ENCODE measurements at places on chromosomes 3 and 15.

- no peak for DNase-seq
These were observed 208.5 kb downstream of the LPP start for GRCh38 chr3:188362405-188362831.

- DNase-seq: no peak
These were observed 2.2 kb downstream of the ZNF592 start for GRCh38 chr15:84750583-84751092.

- peak; percentile 22 for DNase-seq
These were observed 69.7 kb downstream of the USF3 start for GRCh38 chr3:113626503-113627371.

- DNase-seq: no peak
These were observed 93.6 kb upstream of the LPP start for GRCh38 chr3:188060264-188060835.

DNA sequence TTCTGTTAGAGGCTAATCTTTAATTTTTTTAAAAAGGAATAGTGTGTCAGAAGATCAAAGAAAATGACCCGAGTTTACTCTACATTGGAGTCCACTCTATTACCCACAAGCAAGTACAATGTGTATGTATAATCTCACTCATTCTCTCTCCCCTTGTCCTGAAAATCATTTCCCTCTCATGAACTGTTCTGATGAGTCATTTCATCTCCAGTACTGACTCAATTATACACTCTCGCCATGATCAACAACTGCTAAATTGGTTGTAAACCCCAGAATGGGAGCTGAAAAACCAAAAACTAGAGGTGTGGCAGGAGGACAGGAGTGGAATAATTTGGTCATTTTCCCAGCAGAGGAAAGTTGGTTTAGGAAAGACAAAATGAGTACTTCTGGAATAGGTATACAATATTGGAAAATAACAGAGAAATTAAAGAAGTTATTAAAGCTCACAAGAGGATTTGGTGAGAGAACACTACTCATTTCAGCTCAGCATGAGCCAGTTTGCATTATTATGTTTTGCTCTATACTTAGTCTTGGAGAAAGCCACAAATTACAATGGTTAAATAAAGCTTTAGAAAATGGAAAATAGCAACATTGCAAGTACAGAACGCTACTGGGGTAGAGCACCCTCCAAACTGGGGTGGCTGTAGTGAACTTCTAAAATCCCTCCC lies 144.3 kb upstream of the PFN2 start:
- DNase-seq: no peak

DNA sequence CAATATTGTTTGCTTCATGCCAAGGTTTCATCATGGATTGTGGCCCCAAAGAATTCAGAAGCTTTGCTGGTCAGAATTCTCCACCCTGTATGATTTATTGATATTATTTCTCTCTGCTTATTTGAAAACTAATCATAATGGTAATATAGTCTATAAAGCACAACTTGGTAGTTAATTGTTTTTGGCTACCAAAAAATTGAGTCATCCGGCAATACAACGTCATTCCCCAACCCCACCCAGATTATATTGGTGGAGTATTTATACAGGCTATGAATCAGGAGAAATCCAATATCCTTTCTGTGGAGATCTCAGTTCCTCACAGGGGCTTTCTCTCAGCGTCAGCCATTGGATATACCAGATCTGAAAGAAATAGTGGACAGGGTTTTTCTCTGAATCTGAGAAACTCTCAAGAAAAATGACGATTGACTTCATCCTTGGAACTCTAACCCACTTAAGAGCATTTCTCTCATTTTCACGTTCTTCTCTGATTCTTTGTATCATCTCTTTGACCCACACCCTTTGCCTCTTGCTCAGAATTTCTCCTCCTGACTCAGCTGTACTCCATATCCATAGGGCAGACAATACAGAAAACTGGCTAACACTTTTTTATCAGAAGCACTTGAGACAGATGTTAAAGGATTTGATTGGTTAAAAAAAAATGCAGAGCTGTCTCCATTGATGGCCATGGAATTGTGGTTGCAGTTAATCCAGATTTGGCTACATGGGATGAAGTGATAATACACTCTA lies 1055.8 kb upstream of the CADM2 start:
- DNase-seq: no peak

DNA sequence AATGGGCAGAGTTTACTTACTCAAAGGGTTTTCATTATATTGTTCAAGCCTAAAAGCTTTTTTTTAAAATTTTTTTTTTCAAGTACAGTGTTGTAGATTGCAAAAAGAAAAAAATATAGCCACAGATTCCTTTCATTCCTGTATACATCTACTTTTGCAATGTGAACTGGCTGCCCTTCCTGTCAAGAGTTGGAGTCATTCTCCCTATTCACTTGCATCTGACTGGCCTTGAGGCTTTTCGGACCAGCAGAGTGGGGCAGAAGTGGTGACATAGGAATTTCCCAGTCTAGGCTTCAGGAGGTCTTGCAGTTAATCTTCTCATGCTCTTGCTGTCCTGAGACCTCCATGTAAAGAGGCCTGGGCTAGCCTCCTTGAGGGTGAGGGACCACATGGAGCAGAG lies 218.3 kb upstream of the CFAP20DC start:
- no peak for DNase-seq

GRCh38 chr3:16300881-16301359 lies 35.9 kb downstream of the OXNAD1 start:
- DNase-seq: no peak

DNA sequence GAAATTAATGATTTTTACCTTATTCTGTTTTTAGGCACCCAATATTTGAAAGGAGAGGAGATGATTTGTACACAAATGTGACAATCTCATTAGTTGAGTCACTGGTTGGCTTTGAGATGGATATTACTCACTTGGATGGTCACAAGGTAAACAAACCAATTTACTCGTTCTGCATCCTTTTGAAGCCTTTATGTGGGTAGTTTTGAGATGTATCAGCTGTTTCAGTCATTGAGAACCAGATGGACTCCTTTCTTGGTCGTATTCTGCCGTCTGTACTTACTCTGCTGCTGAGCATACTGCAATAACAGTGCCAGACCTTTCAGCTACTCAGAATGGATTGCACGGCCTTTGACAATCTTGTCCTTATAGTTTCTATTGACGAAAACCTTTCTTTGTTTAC lies 13.3 kb downstream of the DNAJB11 start:
- no peak for DNase-seq

GRCh38 chr3:194005930-194006501 lies 129.9 kb upstream of the HES1 start:
- peak; percentile 24 for DNase-seq

DNA sequence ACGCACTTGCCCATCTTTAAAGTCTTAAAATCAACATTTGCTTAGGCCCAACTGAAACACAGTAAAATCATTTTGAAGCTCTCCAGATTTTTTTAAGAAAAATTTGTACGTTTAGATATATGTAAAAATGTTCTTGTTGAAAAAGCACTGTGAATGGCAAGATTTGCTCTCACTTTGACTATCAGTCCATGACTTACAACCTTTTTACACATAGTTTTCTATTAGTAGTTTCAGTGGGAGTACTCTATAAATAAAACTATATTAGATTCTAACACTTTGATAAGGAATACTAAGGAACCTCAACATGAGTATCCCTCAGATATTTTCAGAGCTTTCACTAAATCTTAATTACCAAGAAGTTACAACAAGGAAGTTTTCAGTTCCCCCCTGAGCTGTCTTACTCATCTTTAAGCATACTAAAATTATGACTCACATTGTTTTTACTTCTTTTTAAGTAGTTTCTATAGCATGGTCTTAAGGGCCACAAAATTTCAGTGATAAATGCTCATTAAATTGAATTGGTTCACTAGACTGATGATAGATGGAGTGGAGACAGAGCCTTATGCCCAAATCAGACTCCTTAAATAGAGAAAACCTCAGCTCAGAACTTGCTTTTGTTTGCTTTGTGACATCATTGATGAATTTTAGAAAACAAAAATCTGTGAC lies 31.6 kb upstream of the RAP2B start:
- no peak for DNase-seq

- no peak for DNase-seq
These were observed 608.3 kb downstream of the RBMS3 start for GRCh38 chr3:29889215-29889614.

- DNase-seq: no peak
These were observed 6.6 kb upstream of the TPRG1 start for GRCh38 chr3:189165092-189165612.

DNA sequence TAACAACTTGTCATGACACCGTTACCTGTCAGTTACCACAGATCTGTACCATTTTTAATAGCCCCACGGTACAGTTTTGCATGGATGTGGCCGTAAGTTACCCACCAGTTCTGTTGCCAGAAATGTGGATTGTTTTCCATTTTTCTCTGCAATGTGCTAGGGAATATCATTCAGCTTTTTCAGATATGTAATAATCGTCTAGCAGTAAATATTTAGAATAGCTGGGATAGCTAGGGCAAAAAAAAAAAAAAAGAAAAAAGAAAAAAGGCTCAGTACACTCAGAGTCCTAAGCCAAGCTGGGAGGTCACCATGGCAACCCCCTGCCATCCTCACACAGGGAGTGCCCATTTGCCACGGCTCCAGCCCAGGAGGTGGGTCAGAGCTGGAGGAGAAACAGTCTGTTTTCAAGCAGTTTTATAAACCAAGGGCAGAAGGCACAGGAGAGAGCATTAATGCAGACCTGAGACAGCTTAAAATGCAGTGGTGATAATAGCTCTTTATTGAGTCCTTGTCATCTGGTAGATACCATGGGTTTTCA lies 25.2 kb downstream of the PAQR5 start:
- no peak for DNase-seq

- no peak for DNase-seq
These were observed 17.6 kb downstream of the SLC6A20 start for GRCh38 chr3:45778761-45779201.

- DNase-seq: no peak
These were observed 171.0 kb downstream of the CTNNB1 start for GRCh38 chr3:41370307-41370706.

GRCh38 chr3:122857019-122857418 lies 62.1 kb downstream of the SLC49A4 start:
- no peak for DNase-seq

GRCh38 chr3:192079098-192079497 lies 618.1 kb downstream of the PYDC2 start:
- peak; percentile 96 for DNase-seq

- DNase-seq: no peak
These were observed 5.4 kb downstream of the CRYGS start for GRCh38 chr3:186538779-186539178.

DNA sequence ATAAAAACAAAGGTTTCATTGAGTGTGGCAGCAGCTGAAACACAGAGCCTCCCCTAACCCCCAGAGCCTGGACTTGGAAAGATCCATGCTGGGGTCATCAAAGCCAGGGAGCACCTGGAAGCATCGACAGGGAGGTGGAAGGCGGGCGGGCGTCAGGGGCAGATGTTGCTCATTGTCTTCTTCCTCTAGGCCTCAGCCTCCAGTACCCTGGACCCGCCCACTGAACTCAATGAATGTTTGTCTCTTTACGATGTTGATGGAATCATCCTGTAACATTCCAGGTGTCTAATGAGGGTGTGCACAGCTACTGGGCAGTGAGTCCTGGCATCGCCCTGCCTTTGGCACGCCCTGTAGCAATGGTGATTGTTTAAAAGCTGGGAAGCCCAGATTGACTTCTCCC lies 9.8 kb downstream of the GP5 start:
- no peak for DNase-seq

DNA sequence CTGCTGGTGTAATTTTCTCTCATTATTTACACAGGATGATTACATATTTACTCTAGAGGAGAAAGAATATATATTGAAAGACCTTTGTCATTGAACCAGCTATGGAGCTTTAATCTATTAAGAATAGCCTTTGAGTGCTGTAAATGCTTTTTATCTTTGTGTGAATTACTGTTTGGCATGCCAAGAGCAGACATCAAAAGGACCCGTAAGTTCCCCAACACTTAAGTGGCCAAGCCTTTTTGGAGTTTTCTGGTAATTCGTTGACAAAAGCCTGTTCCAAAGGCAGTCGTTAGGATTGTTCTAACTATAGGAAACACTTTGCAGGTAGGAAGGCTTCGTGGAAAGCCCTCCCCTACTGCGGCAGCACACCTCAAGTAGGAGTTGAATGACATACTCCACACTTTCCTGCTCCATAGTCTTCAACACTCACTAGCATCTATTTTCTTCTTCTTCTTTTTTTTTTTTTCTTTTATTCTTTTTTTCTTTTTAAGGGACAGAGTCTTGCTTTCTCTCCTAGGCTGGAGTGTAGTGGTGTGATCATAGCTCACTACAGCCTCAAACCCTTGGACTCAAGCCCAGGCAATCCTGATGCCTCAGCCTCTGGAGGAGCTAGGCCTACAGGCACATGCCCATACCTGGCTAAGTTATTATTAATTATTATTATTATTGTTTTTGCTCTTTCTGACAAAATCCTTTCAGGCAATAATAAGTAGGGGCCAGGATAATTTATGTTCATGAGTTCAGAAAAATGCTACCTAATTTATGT lies 98.6 kb downstream of the SUCNR1 start:
- DNase-seq: peak; percentile 37

- no peak for DNase-seq
These were observed 22.8 kb downstream of the MYO1E start for GRCh38 chr15:59349680-59350420.

GRCh38 chr15:49860101-49860500 lies 239.3 kb downstream of the DTWD1 start:
- DNase-seq: no peak

DNA sequence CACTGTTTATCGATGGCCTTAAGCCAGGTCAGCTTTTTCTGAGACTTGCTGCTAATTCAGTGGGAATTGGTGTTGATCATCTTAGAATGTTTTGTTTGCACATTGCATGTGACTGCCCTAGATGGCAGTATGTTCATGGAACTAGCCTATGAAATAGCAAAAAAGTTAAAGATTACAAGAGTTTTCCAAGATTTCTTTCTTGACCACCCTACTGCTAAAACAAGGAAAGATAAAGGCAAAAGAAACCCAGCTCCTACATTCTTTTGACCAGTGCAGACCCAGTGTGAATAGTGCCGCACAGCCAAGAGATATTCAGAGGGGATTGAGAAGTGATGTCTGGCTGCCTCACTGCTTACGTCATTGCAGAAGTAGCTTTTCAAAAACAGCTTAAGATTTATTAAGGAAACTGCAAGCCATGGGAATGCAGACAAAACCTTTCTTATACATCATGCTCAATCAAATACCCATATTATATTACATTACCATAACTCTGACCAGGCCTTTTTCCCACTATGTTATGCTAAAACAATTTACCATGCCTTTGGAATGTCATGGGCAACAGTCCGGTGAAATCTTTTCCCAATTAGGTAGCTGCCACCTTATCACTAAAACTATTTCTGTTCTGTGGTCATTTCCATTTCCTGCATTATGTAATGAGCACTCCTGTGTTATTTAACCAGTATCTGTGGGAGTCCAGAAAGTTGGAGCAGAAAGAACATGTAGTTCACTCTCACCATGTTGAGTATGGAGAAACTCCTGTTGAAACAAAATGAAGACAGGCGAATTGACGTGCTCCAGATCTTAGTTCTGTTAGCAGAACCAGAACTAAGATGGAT lies 6.0 kb downstream of the PHLDB2 start:
- no peak for DNase-seq

All from NCI-H1092 treated with DMSO at 0.1 percent for 48 hours (cell line).